Central memory CD8-positive, alpha-beta T cell (primary cell): ENCODE measurements at places on chromosomes 6 and 20.

- DNase-seq = no peak
- H3K27ac ChIP-seq = no peak overlapping the region
- H3K36me3 ChIP-seq = no peaks in the 10 kb centered on the region
Measured at GRCh38 chr6:49692534-49692933, 20.8 kb downstream of the CRISP2 start.

DNA sequence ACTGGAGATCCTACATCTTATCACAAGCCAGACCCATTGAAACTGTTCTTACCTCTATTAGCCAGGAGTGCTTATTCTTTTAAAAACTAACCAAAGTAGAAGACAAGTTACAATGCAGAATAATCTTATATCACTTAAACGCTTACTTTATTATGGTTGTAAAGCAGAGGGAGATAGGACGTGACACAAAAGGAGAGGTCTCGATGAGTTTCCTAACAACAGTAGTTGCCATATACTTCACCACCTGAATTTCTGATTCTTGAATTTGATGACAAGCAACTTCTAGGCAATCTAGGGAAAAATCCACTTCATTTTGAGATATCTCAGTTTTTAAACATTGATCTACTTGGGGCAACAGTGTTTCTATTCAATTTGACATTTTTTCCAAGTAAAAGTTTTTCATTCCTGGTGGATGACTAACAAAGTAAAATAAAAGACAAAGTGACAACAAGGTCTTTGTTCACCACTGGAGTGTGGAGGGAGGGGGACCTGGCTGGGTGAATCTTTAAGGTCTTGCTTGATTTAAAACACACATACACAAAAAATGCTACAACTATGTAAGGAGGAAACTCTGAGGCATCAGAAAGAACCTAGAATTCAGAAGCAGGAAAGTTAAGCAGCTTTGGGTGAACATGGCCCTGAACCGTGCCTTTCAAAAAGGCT, 110.9 kb downstream of the SMLR1 start:
- no peaks in the 10 kb centered on the region for H3K4me1 ChIP-seq
- H3K27me3 ChIP-seq = no peaks in the 10 kb centered on the region
- no peak overlapping the region for H3K27ac ChIP-seq
- no peak for DNase-seq
- no peaks in the 10 kb centered on the region for H3K36me3 ChIP-seq

DNA sequence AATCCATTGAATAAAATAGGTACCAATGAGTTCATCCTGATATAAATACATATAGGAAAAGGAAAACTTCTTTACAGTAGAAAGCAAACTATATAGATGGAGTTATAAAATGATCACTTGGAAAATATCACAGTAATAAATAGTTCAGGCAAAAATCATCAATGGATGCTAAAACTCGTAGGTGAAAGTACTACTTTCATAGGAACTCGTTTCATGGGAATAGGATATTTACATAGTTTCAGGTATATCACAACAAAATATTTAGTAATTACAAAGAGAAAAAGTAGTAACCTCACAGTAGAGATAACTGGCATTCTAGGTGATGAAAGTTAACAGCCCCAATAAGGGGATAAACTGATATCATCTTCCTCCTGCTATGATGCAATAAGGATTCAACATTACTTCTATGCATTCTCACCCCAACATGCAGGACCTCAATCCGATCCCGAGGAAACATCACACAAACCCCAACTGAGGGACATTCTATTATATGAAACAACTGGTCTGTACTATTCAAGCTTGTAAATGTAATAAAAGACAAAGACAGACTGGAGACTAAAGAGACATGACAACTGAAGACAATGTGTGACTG, 13.7 kb downstream of the DDO start:
- peaks cover 12% of the 10 kb centered on the region for H3K27me3 ChIP-seq
- DNase-seq = no peak
- H3K27ac ChIP-seq = no peak overlapping the region
- H3K4me1 ChIP-seq = no peaks in the 10 kb centered on the region
- H3K4me3 ChIP-seq = no peak overlapping the region

GRCh38 chr6:115706324-115706723, 354.4 kb downstream of the FRK start:
- no peak for DNase-seq
- H3K27me3 ChIP-seq = no peaks in the 10 kb centered on the region
- no peak overlapping the region for H3K27ac ChIP-seq
- no peak overlapping the region for H3K4me3 ChIP-seq
- H3K36me3 ChIP-seq = no peaks in the 10 kb centered on the region

DNA sequence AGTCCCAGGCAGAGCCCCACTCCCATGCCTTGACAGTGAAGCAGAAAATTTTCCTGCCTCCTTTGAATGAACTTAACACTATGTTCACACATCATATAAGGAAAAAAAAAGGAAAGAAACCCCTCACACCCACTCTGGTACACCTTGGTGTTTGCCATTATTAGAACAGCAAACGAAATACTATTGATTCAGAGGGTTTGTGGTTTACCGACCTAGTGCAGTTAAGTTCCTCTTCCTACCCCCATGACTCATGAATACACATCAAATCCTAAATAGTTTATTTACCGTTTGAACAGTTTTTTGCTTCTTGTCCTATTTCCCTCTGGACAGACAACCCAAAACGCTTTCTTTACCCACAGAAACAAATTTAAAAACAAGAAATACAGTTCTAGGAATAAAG, 237.7 kb downstream of the FOXA2 start:
- H3K27ac ChIP-seq = no peak overlapping the region
- no peaks in the 10 kb centered on the region for H3K36me3 ChIP-seq
- no peak for DNase-seq
- H3K4me1 ChIP-seq = no peaks in the 10 kb centered on the region
- no peak overlapping the region for H3K4me3 ChIP-seq

- no peak overlapping the region for H3K27ac ChIP-seq
- peaks cover 43% of the 10 kb centered on the region for H3K27me3 ChIP-seq
- DNase-seq = no peak
- H3K36me3 ChIP-seq = peaks cover 2% of the 10 kb centered on the region
Measured at GRCh38 chr6:168964138-168964835, 289.4 kb downstream of the THBS2 start.

- peak overlapping the region; percentile 52 for H3K27ac ChIP-seq
- peaks cover 28% of the 10 kb centered on the region for H3K4me1 ChIP-seq
- no peaks in the 10 kb centered on the region for H3K27me3 ChIP-seq
- H3K4me3 ChIP-seq = no peak overlapping the region
- H3K36me3 ChIP-seq = peaks cover 63% of the 10 kb centered on the region
- no peak for DNase-seq
Measured at GRCh38 chr6:36493319-36493718, 50.5 kb downstream of the KCTD20 start.

GRCh38 chr20:35011589-35012226, 56.0 kb downstream of the MYH7B start:
- no peaks in the 10 kb centered on the region for H3K4me1 ChIP-seq
- no peak overlapping the region for H3K4me3 ChIP-seq
- no peaks in the 10 kb centered on the region for H3K27me3 ChIP-seq
- no peak for DNase-seq

DNA sequence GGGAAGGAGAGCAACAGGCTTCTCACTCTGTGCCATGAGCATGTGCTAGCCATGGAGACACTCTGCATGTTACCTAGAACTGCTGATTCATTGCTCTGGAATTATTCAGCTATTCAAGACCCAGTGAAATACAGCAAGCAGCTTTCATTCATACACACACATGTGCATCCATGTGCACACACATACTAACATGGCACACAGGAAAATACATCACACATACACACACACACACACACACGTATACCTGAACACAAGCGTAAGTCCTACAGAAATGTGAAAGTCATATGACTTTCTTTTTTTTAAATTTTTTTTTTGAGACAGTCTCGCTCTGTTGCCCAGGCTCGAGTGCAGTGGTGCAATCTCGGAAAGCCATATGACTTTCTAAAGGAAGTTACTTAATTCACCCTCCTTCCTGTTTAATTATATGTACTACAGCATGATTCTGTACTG, 108.2 kb upstream of the NFATC2 start:
- no peaks in the 10 kb centered on the region for H3K27me3 ChIP-seq
- H3K4me1 ChIP-seq = no peaks in the 10 kb centered on the region
- H3K36me3 ChIP-seq = peaks cover 1% of the 10 kb centered on the region
- no peak overlapping the region for H3K27ac ChIP-seq

DNA sequence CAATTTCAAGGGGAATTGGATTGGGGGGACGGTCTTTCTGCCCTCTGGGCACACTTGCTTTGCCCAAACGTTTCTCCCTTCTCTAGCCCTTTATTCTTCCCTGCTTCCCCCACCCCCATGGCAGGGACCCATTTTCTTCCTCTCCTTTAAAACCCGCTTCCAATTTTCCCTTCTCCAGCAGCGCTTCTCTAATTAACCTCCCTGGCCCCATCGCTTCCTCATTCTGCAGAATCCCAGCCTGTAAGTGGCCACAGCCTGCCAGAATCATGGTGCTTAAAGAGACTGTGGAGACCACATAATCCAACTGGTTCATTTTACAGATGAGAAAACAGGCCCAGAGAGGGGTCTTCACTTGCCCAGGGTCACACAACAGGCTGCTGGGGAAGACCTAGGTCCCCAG, 61.4 kb downstream of the CPNE5 start:
- no peak overlapping the region for H3K4me3 ChIP-seq
- no peaks in the 10 kb centered on the region for H3K36me3 ChIP-seq
- H3K27me3 ChIP-seq = no peaks in the 10 kb centered on the region

GRCh38 chr6:56756791-56757587, 114.3 kb upstream of the DST start:
- no peak overlapping the region for H3K4me3 ChIP-seq
- H3K27ac ChIP-seq = no peak overlapping the region
- DNase-seq = no peak
- H3K4me1 ChIP-seq = no peaks in the 10 kb centered on the region
- H3K27me3 ChIP-seq = no peaks in the 10 kb centered on the region

DNA sequence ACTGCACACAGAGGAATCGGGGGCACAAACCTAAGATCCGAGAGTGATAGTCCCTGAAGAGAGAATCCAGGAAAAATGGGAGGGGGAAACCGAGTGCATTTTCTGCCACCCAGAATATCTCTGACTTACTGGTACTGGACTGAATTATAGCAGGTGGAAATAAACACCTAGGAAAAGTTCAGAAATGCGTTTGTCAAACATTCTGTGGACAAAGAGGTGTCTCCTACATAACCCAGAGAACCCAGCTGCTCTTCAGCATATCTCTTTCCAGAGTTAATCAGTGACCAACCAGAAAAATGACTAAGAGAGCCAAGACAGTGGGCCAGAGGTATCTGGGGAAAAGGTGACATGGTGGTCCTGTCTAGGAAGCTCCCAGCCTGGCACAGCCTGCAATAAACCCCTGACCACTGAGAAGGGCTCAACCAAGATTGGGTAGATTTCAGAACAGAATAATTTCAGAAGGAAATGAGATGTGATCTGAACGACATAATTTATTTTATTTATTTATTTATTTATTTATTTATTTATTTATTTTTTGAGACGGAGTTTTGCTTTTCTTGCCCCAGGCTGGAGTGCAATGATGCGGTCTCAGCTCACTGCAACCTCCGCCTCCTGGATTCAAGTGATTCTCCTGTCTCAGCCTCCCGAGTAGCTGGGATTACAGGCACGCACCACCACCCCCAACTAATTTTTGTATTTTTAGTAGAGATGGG, 6.0 kb upstream of the VNN1 start:
- H3K36me3 ChIP-seq = no peaks in the 10 kb centered on the region
- no peaks in the 10 kb centered on the region for H3K27me3 ChIP-seq
- H3K4me3 ChIP-seq = no peak overlapping the region
- no peak overlapping the region for H3K27ac ChIP-seq

GRCh38 chr20:46035253-46035652, 6.2 kb downstream of the SLC12A5 start:
- peaks cover 50% of the 10 kb centered on the region for H3K27me3 ChIP-seq
- no peak overlapping the region for H3K27ac ChIP-seq
- no peak for DNase-seq

GRCh38 chr20:45672765-45673164, 2.7 kb upstream of the WFDC11 start:
- H3K36me3 ChIP-seq = no peaks in the 10 kb centered on the region
- H3K4me3 ChIP-seq = no peak overlapping the region
- H3K27me3 ChIP-seq = peaks cover 74% of the 10 kb centered on the region
- DNase-seq = no peak
- no peaks in the 10 kb centered on the region for H3K4me1 ChIP-seq

DNA sequence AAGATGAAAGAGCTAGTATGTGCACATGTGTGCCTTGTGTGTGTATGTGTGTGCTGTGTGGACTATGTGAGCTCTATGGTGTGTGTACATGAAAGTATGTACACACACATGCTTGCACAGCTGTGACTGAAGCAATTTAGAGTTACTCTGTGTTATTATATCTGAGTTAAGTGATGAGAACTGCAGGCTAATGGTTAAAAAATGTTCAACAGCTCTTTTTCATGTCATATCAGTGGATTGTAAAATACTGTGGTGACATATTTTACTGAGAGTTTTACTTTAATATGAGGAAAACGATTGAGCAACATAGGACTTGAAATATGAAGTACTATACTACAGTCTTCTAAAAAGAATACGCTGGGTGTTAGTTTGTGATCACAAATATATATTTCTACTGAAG, 195.7 kb upstream of the KCNK16 start:
- no peak for DNase-seq
- H3K36me3 ChIP-seq = no peaks in the 10 kb centered on the region
- H3K4me1 ChIP-seq = no peaks in the 10 kb centered on the region
- H3K4me3 ChIP-seq = no peak overlapping the region
- H3K27ac ChIP-seq = no peak overlapping the region
- peaks cover 10% of the 10 kb centered on the region for H3K27me3 ChIP-seq

- no peak overlapping the region for H3K27ac ChIP-seq
- H3K4me3 ChIP-seq = no peak overlapping the region
- no peak for DNase-seq
- H3K4me1 ChIP-seq = no peaks in the 10 kb centered on the region
- no peaks in the 10 kb centered on the region for H3K27me3 ChIP-seq
- no peaks in the 10 kb centered on the region for H3K36me3 ChIP-seq
Measured at GRCh38 chr6:104640761-104641160, 219.0 kb downstream of the HACE1 start.

GRCh38 chr6:155936551-155936950, 480.9 kb upstream of the NOX3 start:
- no peaks in the 10 kb centered on the region for H3K36me3 ChIP-seq
- no peaks in the 10 kb centered on the region for H3K27me3 ChIP-seq

- H3K27me3 ChIP-seq = peaks cover 15% of the 10 kb centered on the region
- H3K36me3 ChIP-seq = no peaks in the 10 kb centered on the region
- no peak overlapping the region for H3K4me3 ChIP-seq
- H3K4me1 ChIP-seq = peaks cover 6% of the 10 kb centered on the region
Measured at GRCh38 chr6:44664716-44665115, 277.2 kb downstream of the CDC5L start.

- H3K27me3 ChIP-seq = peaks cover 14% of the 10 kb centered on the region
- H3K4me3 ChIP-seq = no peak overlapping the region
- H3K27ac ChIP-seq = no peak overlapping the region
- H3K36me3 ChIP-seq = no peaks in the 10 kb centered on the region
- H3K4me1 ChIP-seq = no peaks in the 10 kb centered on the region
- no peak for DNase-seq
Measured at GRCh38 chr6:71386215-71386614, 97.6 kb downstream of the OGFRL1 start.

GRCh38 chr20:35702051-35702823, 3.0 kb downstream of the ROMO1 start:
- H3K27ac ChIP-seq = peak overlapping the region; percentile 59
- no peaks in the 10 kb centered on the region for H3K27me3 ChIP-seq
- peaks cover 83% of the 10 kb centered on the region for H3K36me3 ChIP-seq
- peaks cover 42% of the 10 kb centered on the region for H3K4me1 ChIP-seq
- peak overlapping the region; percentile 99 for H3K4me3 ChIP-seq

GRCh38 chr6:2546901-2547300, 203.8 kb downstream of the MYLK4 start:
- no peak for DNase-seq
- no peak overlapping the region for H3K4me3 ChIP-seq
- H3K27ac ChIP-seq = no peak overlapping the region
- H3K4me1 ChIP-seq = peaks cover 16% of the 10 kb centered on the region
- H3K27me3 ChIP-seq = peaks cover 41% of the 10 kb centered on the region
